BJ (cell line): ENCODE measurements at places on chromosomes 16 and 17.
A peak's percentile ranks its signal among the peaks of the same experiment; 100 is the strongest.

- no peak for DNase-seq
These were observed 3.3 kb downstream of the MAP2K6 start for GRCh38 chr17:69417545-69418483.

DNA sequence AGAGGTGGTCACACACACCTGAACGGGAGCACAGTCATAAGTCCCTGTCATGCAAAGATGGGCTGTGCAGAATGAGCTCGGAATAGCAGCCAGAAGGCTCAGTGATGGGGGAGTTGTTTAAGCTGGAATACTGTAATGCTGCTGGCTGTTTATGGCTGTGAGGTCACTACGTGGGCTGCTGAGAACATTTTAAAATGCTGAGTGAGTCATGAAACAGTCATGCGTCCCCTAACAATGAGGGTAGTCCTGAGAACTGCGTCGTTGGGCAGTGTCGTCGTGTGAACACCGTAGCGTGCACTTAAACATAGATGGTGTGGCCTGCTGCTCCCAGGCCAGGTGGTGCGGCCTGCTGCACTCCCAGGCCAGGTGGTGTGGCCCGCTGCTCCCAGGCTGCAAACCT, 39.7 kb downstream of the TBCD start:
- DNase-seq = peak; percentile 28

- no peak for DNase-seq
These were observed 16.8 kb downstream of the CHP2 start for GRCh38 chr16:23771642-23772041.

DNA sequence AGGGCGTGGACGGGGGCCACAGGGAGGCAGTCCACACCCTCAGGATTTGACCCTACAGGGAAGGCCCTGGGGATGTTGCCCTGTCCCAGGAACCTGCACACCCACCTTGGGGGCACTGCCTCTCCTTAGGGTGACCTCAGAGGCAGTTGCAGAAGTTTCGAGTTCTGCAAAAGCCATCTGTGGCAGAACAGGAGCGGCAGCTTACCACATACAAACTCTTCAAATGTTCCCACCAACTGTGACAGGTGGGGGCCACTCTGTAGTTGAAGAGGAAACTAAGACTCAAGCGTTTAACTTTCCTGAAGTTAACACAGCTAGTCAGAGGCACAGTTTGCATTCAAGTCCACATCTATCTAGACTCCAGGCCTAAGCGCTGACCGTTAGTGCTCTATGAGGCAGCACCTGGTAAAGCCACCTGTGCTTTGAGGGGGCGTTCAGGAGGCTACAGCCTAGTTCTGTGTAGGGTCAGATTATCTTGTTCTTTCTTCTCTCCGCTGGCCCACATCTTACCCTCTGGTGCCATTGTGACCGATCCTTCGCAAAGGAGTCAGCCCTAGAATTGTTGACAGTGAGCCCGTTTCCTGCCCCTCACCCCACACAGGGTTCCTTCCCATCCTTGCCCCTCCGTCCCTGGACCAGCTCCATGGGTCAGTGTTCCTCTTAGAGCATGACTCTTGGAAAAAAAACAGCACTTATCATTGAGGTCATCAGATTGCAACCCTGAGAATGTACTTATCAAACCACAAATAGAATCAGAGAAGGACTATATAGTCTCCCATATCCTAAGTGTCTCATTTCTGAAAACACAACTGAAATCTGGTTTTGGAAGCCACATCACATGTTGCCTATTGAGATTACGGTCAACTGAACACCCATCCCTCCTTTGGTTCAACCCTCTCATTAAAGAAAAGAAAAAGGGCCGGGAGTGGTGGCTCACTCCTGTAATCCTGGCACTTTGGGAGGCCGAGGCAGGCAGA, 45.4 kb downstream of the CDH1 start:
- no peak for DNase-seq

DNA sequence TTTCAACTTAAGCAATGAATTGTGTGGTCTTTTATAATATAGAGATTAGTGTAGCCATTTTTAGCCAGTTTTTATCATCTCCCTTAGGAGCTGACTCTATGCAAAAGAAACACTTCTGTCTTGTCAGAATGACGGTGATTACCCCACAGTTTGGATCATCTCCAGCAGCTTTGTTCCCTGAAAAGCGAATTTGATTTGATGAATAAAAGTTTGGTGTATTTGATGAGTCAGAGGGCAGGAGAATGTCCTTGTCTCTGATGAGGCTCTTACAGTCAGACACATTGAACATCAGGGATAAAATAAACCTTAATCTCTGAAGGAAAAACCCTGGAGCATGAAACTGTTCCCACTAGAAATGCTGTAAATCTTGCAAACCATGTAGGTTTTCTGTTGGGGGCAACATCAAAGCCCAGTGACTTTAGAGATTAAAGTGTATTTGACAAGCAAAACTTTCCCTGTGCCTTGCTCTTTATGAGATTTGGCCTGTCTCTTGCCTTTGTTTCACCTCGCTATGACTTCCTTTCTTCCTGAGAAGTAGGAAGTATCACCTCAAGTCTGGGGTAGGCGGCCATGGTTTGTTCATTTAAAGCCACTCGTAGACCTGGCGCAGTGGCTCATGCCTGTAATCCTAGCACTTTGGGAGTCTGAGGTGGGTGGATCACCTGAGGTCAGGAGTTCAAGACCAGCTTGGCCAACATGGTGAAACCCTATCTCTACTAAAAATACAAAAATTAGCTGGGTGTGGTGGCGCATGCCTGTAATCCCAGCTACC, 209.3 kb downstream of the FTO start:
- peak; percentile 32 for DNase-seq

DNA sequence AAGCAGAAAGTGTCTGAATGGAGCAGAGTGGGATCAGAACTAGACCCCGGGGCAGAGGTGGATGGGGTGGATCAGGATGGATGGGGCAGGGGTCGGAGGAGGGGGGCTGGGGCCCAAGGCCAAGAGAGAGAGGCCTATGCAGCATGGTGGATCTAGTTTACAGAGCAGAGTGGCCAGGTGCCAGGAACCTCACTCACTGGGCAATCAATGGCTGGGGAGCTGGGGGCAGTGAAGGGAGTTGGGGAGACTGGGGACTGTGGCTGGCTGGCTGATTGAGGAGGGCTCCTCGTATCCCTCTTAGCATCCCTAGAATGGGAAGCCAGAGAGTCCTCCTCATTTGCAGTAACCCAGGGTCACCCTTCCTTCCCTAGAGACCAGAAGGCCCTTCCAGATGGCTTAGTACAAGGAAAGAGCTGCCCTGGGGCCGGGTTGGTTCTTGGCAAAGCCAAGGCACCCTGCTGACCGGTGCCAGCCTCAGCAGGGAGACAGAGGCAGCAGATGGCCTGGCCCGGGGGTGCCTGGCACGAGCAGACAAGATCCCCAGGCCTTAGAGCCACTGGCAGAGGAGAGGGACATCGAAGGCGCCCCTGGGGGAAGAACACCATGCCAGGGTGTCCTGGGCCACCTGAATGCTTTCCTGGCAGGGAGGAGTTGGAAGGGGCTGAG, 36.8 kb downstream of the SRCIN1 start:
- no peak for DNase-seq

DNA sequence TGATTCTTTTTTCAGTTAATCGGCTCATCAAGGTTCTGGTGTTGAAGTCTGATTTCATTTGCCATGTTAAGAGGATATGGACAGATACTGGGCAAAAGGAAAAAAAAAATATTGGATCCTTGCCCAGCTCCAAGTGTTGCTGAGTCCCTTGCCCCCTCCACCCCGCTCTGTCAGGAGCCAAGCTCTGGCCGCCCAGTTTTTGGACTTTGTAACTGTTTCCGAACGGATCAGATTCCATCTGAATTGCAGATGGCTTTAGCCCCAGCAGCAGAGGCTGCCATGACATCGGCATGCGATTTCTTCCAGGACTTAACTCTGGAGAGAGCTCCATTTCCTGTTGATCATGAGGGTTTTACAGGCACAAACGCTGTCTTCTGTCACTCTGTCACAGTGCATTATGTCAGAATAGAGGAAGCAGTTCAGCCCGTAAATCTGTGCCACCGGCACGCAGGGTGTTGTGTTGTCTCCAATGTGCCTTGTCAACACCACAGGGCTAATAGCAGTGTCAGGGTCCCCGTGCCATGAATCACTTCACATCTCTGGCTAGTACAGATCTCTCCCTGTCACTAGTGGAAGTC, 615.6 kb downstream of the MAF start:
- DNase-seq = no peak

DNA sequence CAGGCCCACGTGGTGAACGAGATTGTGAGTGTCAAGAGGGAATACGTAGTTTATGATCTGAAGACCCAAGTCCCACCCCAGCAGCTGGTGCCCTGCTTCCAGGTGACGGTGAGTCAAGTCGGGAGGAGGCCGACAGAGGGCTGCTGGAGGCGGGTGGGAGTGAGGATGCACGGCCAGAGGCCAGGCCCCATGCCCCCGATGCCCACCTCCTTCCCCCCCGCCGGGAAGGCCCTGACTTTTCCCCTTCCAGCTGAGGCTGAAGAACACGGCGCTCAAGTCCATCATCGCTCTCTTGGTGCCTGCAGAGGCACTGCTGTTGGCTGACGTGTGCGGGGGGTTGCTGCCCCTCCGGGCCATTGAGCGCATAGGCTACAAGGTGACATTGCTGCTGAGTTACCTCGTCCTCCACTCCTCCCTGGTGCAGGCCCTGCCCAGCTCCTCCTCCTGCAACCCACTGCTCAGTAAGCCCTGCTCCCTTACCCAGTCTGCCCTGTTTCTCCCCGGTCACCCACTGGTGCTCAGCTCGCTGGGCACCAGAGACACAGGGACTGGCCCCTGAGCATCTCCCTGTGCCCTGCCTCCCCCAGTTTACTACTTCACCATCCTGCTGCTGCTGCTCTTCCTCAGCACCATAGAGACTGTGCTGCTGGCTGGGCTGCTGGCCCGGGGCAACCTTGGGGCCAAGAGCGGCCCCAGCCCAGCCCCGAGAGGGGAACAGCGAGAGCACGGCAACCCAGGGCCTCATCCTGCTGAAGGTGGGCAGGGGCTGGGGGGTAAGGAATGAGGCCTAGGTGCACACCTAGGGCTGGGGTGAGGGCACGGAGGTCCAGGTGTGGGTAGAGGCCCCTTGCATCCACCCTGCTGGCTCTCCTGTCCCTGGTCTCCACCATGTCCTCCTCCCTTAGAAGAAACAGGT, 2.6 kb downstream of the ZACN start:
- no peak for DNase-seq
